ENCODE measurements at places on chromosomes 2 and 18.

- no peak for DNase-seq
These were observed 244.0 kb downstream of the PDE11A start for GRCh38 chr2:177828557-177828956.

- DNase-seq = no peak
These were observed 158.1 kb downstream of the GALR1 start for GRCh38 chr18:77407733-77408132.

GRCh38 chr2:160490733-160491685, 2.6 kb downstream of the RBMS1 start:
- no peak for DNase-seq

DNA sequence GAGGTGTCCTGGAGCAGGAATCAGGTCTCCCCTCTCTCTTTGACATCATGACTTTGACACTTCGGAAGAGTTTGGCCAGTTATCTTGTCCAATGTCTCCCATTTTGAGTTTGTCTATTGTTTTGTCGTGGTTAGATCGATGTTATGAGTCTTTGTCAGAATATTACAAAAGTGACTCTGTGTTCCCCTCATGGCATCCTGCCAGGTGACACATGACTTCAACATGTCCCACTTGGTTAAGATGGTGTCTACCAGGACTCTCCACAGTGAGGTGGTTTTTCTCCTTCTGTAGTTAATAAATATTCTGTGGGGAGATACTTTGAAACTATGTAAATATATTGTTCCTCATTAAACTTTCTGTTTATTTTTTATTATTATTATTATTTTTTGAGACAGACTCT, 76.6 kb upstream of the BZW1 start:
- DNase-seq = no peak

- DNase-seq = no peak
These were observed 73.8 kb downstream of the CLHC1 start for GRCh38 chr2:55158111-55158814.

- DNase-seq = no peak
These were observed 82.6 kb downstream of the CERKL start for GRCh38 chr2:181574321-181574720.

GRCh38 chr2:106109675-106110424, 84.3 kb downstream of the UXS1 start:
- DNase-seq = no peak

- DNase-seq = no peak
These were observed 9.9 kb upstream of the FOSL2 start for GRCh38 chr2:28382755-28383154.

- DNase-seq = no peak
These were observed 73.1 kb upstream of the RBMS1 start for GRCh38 chr2:160566717-160567116.

DNA sequence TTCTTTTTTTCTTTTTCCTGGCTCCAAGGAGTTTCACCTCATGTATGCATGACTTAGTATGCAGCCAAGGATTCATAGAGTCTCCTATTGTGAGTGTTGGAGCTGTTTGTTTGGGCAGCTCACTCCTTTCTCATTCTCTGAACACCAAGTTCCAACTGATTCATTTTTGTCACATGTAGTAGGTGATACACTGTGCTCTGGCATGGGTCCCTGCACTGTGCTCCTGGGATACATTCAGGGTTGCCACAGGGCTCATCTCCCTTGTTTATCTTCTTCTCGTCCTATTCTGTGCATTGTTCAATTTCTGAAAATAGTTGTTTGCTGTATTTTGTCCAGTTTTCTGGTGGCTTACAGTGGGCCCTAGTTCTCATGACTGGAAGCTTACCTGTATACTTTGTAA, 96.8 kb downstream of the ZNF407 start:
- DNase-seq = no peak

DNA sequence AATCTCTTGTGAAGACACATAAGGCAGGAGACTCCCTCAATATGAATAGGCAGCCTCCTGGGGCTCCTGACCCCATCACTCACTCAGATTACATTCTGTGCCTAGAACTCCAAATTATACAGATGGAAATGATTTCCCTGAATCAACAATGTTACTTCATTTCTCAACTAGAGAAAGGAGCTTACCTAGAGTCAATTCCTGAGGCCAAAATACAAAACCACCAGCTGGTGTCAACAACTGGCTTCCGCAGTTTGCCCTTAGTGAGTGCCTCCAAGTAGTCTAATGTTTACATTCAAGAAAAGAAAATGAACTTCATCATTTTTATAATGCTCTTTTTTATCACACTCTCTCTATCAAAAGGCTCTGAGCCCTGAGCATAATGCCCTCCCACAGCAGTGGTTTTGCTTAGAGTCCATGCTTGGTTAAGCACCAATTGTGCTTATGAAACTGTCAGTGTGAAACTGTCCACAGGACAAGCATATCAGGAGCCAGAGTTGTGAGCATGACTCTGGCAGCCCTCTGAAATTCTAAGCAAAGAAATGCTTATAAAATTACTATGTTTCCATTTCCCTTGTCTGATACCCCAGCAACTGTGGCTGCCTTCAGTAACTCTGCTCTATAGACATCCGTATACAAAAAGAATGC, 305.7 kb upstream of the PKDCC start:
- DNase-seq = no peak

GRCh38 chr2:85355521-85355920, 952 bp downstream of the ELMOD3 start:
- DNase-seq = no peak

GRCh38 chr2:96623116-96623515, 15.0 kb downstream of the KANSL3 start:
- no peak for DNase-seq

GRCh38 chr18:2970772-2971659, 41.9 kb downstream of the LPIN2 start:
- no peak for DNase-seq

DNA sequence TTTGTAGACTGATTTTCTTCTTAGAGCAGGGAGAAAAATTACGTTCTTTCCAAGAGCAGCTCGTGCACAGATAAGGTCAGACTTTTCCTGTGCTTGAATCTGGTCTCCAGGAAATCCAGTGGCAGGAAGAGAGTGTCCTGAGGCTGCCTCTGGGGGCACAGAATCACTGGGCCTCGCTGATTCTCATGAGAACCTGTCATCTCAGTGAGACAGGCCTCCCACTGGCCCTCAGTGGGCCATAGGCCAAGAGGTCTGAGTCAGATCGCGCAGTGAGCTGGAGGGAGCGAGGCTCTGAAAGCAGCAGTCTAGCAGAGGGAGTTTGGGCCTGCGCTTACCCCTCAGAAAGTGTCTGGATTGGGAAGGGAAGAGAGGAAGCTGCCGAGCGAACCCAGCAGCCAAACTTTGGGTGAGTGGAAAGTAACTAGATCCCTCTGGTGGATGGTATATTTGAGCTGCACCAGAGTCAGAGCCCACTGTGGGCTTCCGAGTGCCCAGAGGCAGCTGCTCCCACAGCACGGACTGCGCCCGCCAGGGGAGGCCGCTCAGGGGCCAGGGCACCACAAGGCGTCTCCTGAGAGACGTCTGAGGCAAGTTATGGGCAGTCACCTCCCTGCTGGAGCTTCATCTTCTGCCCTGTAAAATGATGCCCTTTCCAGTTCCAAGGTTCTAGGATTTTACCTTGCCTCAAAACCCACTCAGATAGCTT, 8.2 kb downstream of the GDF7 start:
- DNase-seq = no peak

GRCh38 chr2:9146646-9147045, 60.0 kb upstream of the ASAP2 start:
- DNase-seq = no peak

DNA sequence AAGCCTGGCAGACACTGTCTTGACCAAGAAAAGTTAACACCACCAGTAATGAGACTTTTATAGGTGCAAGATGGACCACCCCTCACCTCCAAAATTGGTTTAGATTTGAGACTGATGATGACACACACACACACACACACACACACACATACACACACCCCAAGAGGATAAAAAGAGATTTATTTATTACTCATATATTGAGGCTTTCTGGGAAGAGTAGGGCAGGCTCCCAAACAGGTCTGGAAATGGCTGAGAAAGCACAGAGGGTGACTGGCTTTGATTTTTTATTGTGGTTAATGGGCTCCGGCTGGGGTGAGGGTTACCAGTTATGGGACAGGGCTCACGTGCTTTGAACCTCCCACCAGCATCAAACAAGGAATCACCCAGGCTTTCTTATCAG, 54.2 kb upstream of the ADAM23 start:
- no peak for DNase-seq

DNA sequence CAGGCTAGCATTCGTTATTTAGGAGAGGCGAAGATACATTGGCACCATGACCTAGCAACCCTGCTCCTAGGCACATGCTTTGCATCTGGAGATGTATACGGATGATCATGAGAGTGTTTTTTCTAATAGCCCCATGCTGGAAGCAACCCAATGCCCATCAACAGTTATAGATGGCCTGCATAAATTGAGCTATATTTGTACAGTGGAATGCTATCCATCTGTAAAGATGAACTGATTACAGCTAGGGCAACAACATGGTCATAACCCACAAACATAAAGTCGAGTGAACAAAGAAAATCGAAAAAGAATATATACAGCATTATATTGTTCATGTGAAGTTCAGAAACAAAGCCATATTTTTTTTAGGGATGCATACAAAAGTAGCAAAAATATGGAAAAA, 20.6 kb upstream of the CHRNA1 start:
- no peak for DNase-seq

DNA sequence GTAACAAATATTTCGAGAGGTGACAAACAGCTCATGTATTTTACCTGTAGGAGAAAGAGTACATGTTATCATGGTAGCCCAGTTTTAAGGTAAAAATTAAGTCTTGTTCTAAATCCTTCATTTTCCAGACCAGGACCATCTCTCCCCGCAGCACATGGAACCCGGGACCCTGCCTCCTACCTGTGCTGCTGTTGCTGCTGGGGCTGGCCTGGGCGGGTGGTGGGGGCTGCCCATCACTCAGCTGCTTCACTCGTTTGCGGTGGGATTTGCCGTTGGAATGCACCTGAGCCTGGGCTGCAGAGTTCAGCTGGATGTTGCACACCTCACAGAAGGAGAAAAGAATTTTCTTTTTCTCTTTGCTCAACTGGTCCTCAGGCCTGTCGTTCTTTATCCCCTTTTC, 92.1 kb downstream of the ZNF385B start:
- DNase-seq = no peak

GRCh38 chr2:172623249-172623965, 67.5 kb downstream of the PDK1 start:
- DNase-seq = no peak

- no peak for DNase-seq
These were observed 86.6 kb downstream of the TMEM182 start for GRCh38 chr2:102848366-102848839.

- DNase-seq = no peak
These were observed 536.0 kb downstream of the TNS1 start for GRCh38 chr2:217466805-217467204.

DNA sequence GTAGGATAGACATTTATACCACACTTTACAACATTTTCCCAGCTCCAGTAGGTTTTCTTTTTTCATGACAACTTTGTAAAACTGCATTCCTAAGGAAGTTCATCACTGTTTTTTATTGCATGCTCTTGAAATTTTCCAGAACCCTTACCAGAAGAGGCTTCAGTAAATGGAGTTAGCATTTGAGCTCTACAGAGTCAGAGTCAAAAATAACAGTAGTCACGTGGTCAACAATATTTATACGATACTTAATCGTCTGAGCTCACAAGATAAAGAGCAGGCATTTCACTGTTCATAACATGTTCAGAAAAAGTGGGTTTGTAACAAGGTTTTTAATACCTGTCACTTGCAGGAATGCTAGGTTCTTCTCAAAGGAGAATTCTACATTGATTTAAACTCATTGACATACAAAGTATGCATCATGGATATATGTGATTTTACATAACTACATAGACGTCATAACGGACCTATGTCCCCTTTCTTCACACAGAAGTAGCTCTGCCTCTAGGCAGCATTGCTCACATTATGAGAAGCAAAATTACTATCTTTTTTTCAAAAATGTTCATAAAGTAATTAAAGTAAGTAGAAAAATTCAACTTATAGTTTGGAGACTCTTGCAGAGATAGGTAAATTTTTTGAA, 187.0 kb upstream of the COL3A1 start:
- DNase-seq = no peak

DNA sequence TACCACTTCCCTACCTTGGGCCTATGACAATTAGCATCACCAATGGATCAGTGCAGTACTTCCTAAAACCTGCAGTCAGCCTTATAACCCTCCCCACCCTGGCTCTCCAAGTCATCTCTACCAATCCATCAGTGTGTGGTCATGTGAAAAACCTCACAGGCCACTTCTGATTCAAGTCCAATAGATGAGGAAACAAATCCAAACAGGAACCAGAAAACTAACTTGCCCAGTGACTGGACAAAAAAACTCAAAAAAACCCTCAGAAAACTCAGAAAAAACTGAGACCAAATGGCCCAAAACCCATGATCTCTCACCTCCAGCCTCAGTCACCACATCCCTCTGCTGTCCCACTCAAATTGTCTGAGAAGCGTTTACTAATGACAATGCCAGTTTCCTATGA, 43.3 kb downstream of the TGFA start:
- DNase-seq = no peak

All from stimulated activated CD4-positive, alpha-beta T cell treated with anti-CD3 and anti-CD28 coated beads, Interleukin-15, amount 100 ng/mL, for 1 hour (primary cell).